ENCODE measurements at places on chromosomes 2 and 18. TPM values are rescaled to one million over a fixed set of nuclear protein-coding genes. Genes with fewer than 3 reads are reported as not detected.

- peaks cover 24% of the 10 kb centered on the region for H3K27me3 ChIP-seq
- no peaks in the 10 kb centered on the region for H3K36me3 ChIP-seq
- DNase-seq = no peak
- no peaks in the 10 kb centered on the region for H3K4me1 ChIP-seq
Observed at GRCh38 chr18:22335731-22336198, 82.0 kb downstream of the CTAGE1 start.

Gene IL1B
- 3.6 TPM for total RNA-seq

Gene FER1L5
- total RNA-seq = 0.28 TPM

Gene ACAA2
- 61.5 TPM for total RNA-seq

GRCh38 chr2:222433332-222434173 is 9.2 kb downstream of the SGPP2 start:
- no peak for DNase-seq
- no peak overlapping the region for H3K27ac ChIP-seq
- H3K4me1 ChIP-seq = no peaks in the 10 kb centered on the region
- H3K36me3 ChIP-seq = no peaks in the 10 kb centered on the region
- 0 out of 2 replicates have a peak, but pooled peaks cover 1% of the 10 kb centered on the region for H3K27me3 ChIP-seq
- no peak overlapping the region for H3K4me3 ChIP-seq

Gene ALK
- not detected for total RNA-seq

Gene SEMA4C
- 13.3 TPM for total RNA-seq

- H3K4me3 ChIP-seq = no peak overlapping the region
- H3K4me1 ChIP-seq = no peaks in the 10 kb centered on the region
- DNase-seq = no peak
- no peak overlapping the region for H3K27ac ChIP-seq
Observed at GRCh38 chr2:231429901-231430300, 34.4 kb downstream of the NCL start.

Gene MRPL44
- total RNA-seq = 20.1 TPM

DNA sequence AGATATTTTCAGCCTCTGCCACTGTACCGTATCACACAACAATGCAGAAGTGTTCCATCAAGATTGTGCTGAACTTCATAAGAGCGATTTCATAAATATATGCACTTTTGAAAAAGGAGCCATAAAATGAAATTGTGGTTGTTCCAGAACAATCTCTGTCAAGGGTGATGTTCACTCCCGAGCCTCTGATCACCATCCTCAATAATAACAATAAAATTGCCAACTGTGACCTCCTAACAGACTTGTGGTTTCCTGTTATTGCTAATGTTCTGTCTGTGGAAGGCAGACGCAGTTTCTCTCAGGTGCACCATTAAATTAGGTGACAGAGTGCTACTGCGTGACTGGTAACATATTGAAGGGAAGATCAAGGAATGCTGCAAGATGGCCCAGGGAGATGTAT is 383.7 kb downstream of the SOCS6 start:
- no peak for DNase-seq
- H3K4me1 ChIP-seq = no peaks in the 10 kb centered on the region
- H3K27ac ChIP-seq = no peak overlapping the region
- no peak overlapping the region for H3K4me3 ChIP-seq
- H3K27me3 ChIP-seq = no peaks in the 10 kb centered on the region
